ENCODE measurements at places on chromosomes 2 and 18.

GRCh38 chr18:76721207-76721996, 101.0 kb upstream of the ZNF236 start:
- no peak for DNase-seq

GRCh38 chr2:193088026-193088425, 893.3 kb upstream of the TMEFF2 start:
- DNase-seq: no peak

DNA sequence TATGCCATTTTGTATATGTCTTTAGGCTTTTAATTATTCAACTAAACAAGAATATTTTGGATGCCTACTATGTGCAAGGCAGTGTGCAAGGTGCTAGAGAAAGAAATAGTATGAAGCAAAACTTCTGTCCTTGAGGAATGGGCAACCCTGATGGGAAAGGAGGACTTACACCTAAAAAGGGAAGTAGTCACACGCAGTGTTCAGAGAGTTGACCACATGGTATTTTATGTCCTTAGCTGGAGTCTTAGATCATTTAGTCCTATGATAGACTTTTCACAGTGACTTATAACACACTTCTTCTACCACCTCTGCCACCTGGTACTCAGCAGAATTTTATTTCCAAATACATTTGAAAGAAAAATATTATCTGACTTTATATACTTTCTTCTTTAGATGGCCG, 291.6 kb downstream of the PLCL1 start:
- no peak for DNase-seq

GRCh38 chr2:193523662-193524061, 1328.9 kb upstream of the TMEFF2 start:
- no peak for DNase-seq

GRCh38 chr2:226608451-226608850, 191.2 kb downstream of the IRS1 start:
- no peak for DNase-seq

GRCh38 chr2:19607931-19608771, 249.7 kb upstream of the OSR1 start:
- DNase-seq: no peak
